Astrocyte (in vitro differentiated cells and primary cell): ENCODE measurements at places on chromosomes 12 and 14. TPM values are rescaled to one million over a fixed set of nuclear protein-coding genes. Genes with fewer than 3 reads are reported as not detected.

FAM90A1 gene
- total RNA-seq: not detected in 2 replicates

AICDA gene
- total RNA-seq: not detected in 2 replicates

GRCh38 chr14:58243790-58244555 lies 670 bp upstream of the PSMA3 start:
- peaks cover 16% of the 10 kb centered on the region for H3K4me1 ChIP-seq
- H3K27ac ChIP-seq: peak overlapping the region; percentile 99
- DNase-seq: peak; percentile 6
- no peaks in the 10 kb centered on the region for H3K36me3 ChIP-seq
- H3K27me3 ChIP-seq: no peaks in the 10 kb centered on the region

DNA sequence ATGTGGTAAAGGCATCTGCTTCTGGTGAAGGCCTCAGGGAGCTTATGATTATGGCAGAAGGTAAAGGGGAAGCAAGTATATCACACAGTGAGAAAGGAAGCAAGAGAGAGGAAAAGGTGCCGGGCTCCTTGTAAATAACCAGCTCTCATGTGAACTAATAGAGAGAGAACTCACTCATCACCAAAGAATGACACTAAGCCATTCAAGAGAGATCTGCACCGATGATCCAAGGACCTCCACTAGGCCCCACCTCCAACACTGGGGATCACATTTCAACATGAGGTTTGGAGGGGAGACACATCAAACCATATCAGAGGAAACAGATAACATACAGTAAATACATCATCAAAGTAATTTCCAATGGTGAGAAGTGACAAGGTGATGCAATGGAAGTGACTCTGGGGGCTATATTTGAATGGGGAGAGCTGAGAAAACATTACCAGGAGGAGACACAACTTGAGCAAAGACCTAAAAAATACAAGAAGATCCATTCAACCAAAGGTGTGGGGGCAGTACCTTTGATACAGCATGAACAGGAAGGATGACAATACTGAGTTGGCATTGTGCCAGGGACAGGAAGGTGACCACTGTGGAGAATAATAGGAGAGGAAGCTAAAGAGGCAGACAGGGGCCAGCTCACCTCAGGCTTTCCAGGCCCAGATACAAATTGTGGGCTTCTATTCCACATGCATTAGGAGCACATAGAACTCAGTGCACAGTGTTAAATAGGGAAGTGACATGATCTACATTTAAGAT lies 134.4 kb upstream of the GRIP1 start:
- no peak for DNase-seq
- H3K4me1 ChIP-seq: no peaks in the 10 kb centered on the region
- no peaks in the 10 kb centered on the region for H3K36me3 ChIP-seq

CNTN1 gene
- total RNA-seq: 1.7 and 2.1 TPM in 2 replicates

GRCh38 chr12:131912518-131913274 lies 16.4 kb upstream of the PUS1 start:
- DNase-seq: peak; percentile 80
- H3K27me3 ChIP-seq: no peaks in the 10 kb centered on the region
- H3K4me3 ChIP-seq: no peak overlapping the region
- peak overlapping the region; percentile 43 for H3K27ac ChIP-seq
- peaks cover 21% of the 10 kb centered on the region for H3K4me1 ChIP-seq

- no peaks in the 10 kb centered on the region for H3K4me1 ChIP-seq
- H3K4me3 ChIP-seq: no peak overlapping the region
- H3K27me3 ChIP-seq: peaks cover 3% of the 10 kb centered on the region
- no peak for DNase-seq
- no peaks in the 10 kb centered on the region for H3K36me3 ChIP-seq
- H3K27ac ChIP-seq: no peak overlapping the region
These were observed 80.6 kb downstream of the MAP1LC3B2 start for GRCh38 chr12:116639765-116640164.

DNA sequence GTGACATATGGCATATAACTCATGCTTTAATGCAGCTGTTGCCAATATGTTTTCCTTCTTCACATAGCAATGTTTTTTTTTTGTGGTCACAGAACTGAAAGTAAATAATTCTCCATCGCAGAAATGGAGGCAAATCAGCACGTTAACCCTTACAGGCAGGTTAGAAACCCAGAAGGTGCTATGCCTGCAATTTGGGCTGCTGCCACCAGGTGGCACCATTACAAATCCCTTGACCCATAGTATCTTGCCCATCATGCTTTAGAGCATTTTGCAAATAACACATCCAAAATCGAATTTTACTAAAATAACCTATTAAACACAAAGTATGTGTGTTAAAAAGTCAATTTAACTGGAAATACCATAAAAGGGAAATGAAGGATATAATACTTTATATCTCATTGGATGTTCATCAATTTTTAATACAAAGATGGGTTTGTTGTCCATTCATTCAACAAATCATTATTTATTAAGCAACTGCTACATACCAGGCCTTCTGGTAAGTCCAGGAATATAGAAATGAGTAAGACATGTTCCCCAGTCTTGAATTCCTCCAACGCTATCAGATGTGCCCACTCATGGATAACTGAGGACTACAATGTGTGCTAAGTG lies 340.1 kb downstream of the GLT1D1 start:
- DNase-seq: no peak
- no peak overlapping the region for H3K27ac ChIP-seq
- no peak overlapping the region for H3K4me3 ChIP-seq
- H3K4me1 ChIP-seq: no peaks in the 10 kb centered on the region
- no peaks in the 10 kb centered on the region for H3K27me3 ChIP-seq
- no peaks in the 10 kb centered on the region for H3K36me3 ChIP-seq

- H3K27me3 ChIP-seq: no peaks in the 10 kb centered on the region
- peaks cover 22% of the 10 kb centered on the region for H3K36me3 ChIP-seq
- no peaks in the 10 kb centered on the region for H3K4me1 ChIP-seq
- no peak overlapping the region for H3K27ac ChIP-seq
- H3K4me3 ChIP-seq: no peak overlapping the region
These were observed 6.7 kb downstream of the MVK start for GRCh38 chr12:109580272-109580671.

DNA sequence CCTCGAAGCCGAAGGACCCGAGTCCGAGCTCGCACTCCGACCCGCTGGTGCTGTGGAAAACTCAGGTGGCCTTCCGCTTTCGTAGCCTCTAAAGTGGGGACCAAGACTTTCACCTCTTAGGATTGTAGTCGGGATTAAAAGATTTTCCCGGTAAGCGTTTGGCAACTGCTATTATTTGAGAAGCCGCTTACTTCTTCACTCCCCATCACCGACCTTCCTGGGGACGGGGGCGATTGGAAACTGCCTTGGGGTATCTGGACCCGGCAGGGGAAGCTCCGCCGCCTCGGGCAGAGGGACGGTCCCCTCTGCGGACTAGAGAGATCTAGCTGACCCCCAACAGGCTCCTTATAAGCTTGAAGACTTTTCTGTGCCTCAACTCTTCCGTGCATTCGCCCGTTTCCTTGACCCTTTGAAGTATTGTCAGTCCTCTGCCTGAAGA lies 659 bp downstream of the TRAFD1 start:
- no peaks in the 10 kb centered on the region for H3K36me3 ChIP-seq
- H3K27ac ChIP-seq: peak overlapping the region; percentile 77
- no peaks in the 10 kb centered on the region for H3K27me3 ChIP-seq
- DNase-seq: no peak
- H3K4me3 ChIP-seq: peak overlapping the region; percentile 85

DNA sequence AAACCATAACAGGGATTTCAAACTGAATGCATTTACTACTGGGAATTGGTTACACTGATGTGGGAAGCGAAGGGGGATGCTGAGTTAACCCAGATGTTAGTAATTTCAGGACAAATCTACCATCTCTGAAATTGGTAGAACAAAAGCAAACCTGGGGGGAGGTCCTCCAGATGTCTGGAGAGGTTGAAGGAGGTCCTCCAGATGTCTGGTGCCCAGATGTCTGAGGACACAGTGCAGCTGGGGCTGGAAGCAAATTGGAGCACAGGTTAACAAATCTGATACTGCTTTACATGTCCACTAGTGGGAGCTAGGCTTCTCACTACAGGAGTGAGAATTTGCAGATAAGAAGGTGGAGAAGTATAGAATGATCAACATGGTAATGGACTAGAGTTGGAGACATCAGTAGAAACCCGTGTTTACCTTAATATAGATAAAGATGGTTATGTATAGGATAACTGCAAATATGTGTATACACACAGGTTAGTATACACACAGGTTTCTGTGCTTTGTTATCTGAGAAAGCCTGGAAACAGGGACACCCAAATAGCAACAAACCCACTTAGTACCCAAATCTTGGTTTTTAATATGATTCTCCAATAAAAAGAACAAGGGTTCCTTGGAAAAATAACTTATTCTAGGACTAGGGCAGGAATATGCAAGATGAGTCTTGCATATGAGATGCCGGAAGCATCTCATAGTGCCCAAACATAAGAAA lies 162.5 kb downstream of the C12orf50 start:
- H3K27ac ChIP-seq: no peak overlapping the region
- no peak overlapping the region for H3K4me3 ChIP-seq
- H3K4me1 ChIP-seq: no peaks in the 10 kb centered on the region
- no peak for DNase-seq
- no peaks in the 10 kb centered on the region for H3K27me3 ChIP-seq
- H3K36me3 ChIP-seq: no peaks in the 10 kb centered on the region

- peaks cover 13% of the 10 kb centered on the region for H3K4me1 ChIP-seq
- H3K27ac ChIP-seq: peak overlapping the region; percentile 57
- peak; percentile 89 for DNase-seq
- no peaks in the 10 kb centered on the region for H3K36me3 ChIP-seq
- H3K4me3 ChIP-seq: peak overlapping the region; percentile 32
- no peaks in the 10 kb centered on the region for H3K27me3 ChIP-seq
These were observed 92.7 kb downstream of the DIP2B start for GRCh38 chr12:50597200-50598195.

GRCh38 chr12:111101003-111101402 lies 180.6 kb upstream of the MYL2 start:
- H3K4me3 ChIP-seq: no peak overlapping the region
- no peaks in the 10 kb centered on the region for H3K36me3 ChIP-seq
- DNase-seq: no peak
- H3K27ac ChIP-seq: no peak overlapping the region
- H3K27me3 ChIP-seq: peaks cover 12% of the 10 kb centered on the region
- H3K4me1 ChIP-seq: no peaks in the 10 kb centered on the region

GRCh38 chr12:19242581-19242980 lies 113.0 kb downstream of the PLEKHA5 start:
- peaks cover 7% of the 10 kb centered on the region for H3K4me1 ChIP-seq
- no peaks in the 10 kb centered on the region for H3K36me3 ChIP-seq
- no peak overlapping the region for H3K27ac ChIP-seq
- DNase-seq: no peak
- H3K4me3 ChIP-seq: no peak overlapping the region

DNA sequence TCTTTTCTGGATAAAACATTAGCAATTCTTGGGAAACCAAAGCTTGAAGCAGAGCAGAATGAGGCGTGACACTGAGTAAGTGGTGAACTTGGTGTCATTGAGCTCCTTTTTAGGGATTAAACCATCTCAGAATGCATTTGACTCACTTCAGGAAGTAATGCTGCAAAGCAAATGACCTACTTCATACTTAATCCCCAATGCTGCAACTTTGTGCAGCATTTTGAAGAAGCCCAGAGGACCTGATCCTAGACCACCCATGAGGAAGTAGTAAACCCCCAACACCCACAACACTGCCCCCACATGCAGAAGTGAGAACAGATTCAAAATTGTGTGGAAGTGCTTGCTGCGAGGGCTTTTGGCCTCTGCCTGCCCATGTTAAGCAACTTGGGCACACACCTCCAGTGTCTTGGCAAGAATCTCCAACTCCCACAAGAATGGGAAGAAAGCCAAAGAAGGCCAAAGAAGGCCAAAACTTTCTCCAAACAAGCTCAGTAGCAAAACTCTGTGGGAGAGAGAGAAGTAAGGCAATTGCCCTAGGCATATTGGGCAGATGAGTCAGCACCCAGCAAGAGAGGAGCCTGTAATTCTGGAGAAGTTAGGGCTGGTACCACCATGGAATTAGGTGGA lies 69.2 kb upstream of the ETV6 start:
- H3K36me3 ChIP-seq: no peaks in the 10 kb centered on the region
- peaks cover 2% of the 10 kb centered on the region for H3K27me3 ChIP-seq
- peak; percentile 84 for DNase-seq
- H3K4me3 ChIP-seq: no peak overlapping the region

STAC3 gene
- total RNA-seq: 0.75 and 0.82 TPM in 2 replicates

- H3K27me3 ChIP-seq: no peaks in the 10 kb centered on the region
- H3K4me3 ChIP-seq: no peak overlapping the region
- no peak for DNase-seq
- H3K4me1 ChIP-seq: no peaks in the 10 kb centered on the region
These were observed 9.3 kb downstream of the GALNT9 start for GRCh38 chr12:132319991-132320570.

SLC2A14 gene
- 2.3 and 2.8 TPM in 2 replicates for total RNA-seq

DNA sequence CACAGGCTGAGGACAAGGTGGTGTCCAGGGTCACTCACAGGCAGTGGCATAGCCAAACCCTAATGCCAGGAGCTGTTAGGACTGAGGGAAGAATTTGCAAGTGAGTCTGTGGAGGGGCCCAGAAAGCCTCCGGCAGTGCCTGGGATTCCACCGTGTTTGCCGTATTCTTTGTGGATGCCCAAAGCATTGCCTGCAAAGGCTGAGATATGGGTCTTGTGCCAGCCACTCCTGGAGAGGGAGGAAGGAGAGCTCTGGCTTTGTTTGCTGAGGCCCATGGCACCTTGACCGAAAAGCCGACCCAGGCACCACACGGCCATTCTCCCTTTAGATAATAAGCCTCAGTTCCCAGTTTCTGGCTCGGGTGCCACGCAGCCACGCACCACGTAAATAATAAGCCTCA lies 35.8 kb upstream of the GALNT9 start:
- H3K4me1 ChIP-seq: no peaks in the 10 kb centered on the region
- H3K27ac ChIP-seq: no peak overlapping the region
- H3K4me3 ChIP-seq: no peak overlapping the region
- no peak for DNase-seq
- no peaks in the 10 kb centered on the region for H3K36me3 ChIP-seq
- H3K27me3 ChIP-seq: peaks cover under 1% of the 10 kb centered on the region

KRT77 gene
- not detected in 2 replicates for total RNA-seq

- H3K4me1 ChIP-seq: no peaks in the 10 kb centered on the region
- no peak overlapping the region for H3K27ac ChIP-seq
- H3K27me3 ChIP-seq: no peaks in the 10 kb centered on the region
These were observed 12.8 kb upstream of the ATP2B1 start for GRCh38 chr12:89721291-89721987.

DNA sequence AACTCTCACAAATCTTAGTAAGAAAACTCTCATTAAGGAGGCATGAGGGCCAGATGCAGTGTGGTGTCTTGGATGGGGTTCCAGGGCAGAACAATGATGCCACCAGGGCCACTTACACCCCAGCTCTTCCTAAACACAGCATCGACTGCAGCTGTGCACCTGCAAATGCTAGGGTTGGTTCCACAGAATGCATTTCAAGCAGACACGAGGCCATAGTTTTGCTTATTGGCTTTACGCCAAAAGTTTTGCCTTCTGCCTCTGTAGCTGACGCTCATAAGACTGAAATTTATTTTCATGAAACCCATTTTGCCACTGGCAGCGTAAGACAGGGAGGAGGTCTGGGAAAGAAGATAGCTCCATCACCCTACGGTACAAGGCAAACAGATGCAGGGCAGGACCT lies 179.0 kb downstream of the RIMBP2 start:
- H3K27me3 ChIP-seq: no peaks in the 10 kb centered on the region
- no peak overlapping the region for H3K4me3 ChIP-seq
- H3K36me3 ChIP-seq: no peaks in the 10 kb centered on the region
- H3K4me1 ChIP-seq: no peaks in the 10 kb centered on the region
- no peak for DNase-seq
